ENCODE measurements at places on chromosomes 1 and 21.

GRCh38 chr21:19776076-19776475 is 1222.1 kb upstream of the NCAM2 start:
- DNase-seq, result no peak

GRCh38 chr1:169585181-169585580 is 1.1 kb downstream of the F5 start:
- DNase-seq, result no peak

- no peak for DNase-seq
Observed at GRCh38 chr1:89894210-89895201, 73.7 kb downstream of the LRRC8D start.

GRCh38 chr1:16068356-16069270 is 4.8 kb downstream of the FAM131C start:
- no peak for DNase-seq

- no peak for DNase-seq
Observed at GRCh38 chr1:189970331-189971230, 507.1 kb downstream of the BRINP3 start.

- DNase-seq, result no peak
Observed at GRCh38 chr1:27864264-27864895, 8.0 kb upstream of the THEMIS2 start.

GRCh38 chr1:168301664-168302320 is 21.1 kb downstream of the TBX19 start:
- no peak for DNase-seq

DNA sequence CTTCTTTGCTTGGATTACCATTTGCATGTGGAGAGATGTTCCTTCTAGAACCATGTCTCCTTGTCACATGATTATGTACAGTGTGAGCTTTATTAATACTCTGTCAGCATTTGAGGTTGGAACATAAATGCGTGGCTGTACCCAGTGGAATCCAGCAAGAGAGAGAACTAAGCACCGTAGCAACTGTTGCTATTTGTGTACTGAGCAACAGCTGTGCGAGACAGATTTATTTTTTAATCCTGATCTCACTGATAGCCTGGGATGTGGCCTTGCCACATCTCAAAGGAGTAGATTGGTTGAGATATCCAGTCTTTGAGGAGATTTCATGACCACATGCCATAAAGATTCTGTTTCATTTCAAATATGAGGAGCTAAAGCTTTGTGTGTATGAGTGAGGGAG is 43.4 kb downstream of the KIF1B start:
- no peak for DNase-seq

DNA sequence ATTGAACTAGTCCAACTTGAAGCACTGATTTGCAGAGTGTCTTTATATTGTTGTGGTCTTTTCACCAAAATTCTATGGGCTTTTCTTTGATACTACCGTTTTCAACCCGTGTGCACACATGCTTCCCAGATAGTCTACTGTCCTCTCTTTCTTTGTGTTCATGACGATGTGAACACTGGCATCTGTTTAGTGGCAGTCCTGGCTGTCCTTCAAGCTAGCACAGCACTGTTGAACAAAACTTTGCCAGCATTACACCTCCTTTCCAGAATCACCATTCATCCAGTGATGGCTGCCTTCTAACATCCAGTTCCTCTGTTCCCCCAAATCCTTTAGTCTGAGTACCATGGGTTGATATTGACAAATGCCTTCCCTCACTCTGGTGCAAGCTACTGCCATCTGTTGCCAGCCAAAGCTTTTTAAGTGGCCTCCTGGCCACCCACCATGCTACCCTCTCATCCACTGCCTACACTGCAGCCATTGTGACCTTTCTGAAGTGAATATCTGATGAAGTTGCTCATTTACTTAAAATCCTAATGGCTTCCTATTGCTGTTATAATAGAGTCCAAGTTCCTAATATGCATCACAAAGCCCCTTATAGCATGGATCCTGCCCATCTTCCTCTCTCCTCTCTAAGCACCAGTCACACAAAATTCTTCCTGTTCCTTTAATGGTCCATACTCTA is 94.3 kb downstream of the NIBAN1 start:
- DNase-seq, result no peak

DNA sequence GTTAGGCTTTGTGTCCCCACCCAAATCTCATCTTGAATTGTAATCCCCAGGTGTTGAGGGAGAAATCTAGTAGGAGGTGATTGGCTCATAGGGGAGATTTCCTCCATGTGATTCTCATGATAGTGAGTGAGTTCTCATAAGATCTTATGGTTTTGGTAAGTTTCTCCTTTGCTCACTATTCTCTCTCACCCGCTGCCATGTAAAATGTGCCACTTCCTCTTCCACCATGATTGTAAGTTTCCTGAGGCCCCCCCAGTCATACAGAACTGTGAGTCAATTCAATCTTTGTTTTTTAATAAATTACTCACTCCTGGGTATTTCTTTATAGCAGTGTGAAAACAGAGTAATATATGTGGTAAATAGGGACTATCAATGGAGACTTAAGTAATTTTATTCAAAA is 434.5 kb upstream of the OLFM3 start:
- no peak for DNase-seq

DNA sequence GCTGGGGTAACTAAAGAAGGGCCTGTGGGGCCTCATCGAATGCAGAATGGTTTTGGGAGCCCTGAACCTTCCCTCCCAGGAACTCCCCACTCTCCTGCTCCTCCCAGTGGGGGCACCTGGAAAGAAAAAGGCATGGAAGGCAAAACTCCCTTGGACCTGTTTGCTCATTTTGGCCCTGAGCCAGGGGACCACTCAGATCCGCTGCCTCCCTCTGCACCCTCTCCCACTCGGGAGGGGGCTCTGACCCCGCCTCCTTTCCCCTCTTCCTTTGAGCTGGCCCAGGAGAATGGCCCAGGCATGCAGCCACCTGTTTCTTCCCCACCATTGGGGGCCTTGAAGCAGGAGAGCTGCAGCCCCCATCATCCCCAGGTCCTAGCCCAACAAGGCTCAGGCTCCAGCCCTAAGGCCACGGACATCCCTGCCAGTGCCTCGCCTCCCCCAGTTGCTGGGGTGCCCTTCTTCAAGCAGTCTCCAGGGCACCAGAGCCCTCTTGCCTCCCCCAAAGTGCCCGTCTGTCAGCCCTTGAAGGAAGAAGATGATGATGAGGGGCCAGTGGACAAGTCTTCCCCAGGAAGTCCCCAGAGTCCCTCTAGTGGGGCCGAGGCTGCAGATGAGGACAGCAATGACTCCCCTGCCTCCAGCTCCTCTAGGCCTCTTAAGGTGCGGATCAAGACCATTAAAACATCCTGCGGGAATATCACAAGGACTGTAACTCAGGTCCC is 4.7 kb downstream of the ZNF687 start:
- DNase-seq, result no peak

DNA sequence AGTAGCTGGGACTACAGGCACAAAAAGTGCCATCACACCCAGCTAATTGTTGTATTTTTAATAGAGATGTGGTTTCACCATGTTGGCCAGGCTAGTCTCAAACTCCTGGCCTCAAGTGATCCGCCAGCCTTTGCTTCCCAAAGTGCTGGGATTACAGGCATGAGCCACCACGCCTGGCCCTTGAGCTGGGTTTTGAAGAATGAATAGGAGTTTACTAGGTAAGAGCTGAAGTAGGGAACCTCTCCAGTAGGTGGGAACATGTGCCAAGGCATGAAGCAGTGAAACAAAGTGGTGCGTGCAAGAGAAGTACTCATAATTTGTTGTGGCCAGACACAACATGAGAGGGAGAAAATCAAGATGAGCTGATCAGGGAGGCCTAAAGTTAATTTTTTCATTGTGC is 55.8 kb downstream of the MAST2 start:
- no peak for DNase-seq

DNA sequence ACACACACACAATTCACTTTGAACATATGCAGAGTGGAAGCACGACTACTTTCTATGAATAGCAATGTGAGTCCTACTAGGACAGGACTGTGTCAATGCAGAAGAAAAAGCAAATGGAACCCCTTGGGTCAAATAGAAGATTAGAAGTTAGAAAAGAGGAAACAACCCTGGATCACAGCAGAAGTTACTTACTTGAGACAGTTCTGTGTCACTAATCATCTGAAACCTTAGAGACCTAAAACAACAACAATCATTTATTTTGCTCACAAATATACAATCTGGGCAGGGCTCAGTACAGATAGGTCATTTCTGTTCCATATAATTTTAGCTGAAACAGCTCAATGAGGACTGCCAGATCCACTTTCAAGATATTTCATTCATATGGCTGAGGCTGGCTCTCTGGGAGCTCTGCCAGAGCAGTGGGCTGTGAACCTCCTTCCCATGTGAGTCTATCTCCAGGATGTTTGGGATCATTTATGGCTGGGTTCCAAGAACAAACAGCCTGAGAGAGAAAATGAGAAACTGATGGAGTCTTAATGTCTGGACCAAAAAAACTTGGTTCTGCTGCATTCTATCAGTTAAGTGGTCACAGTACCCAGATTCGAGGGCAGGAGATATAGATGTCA is 42.5 kb upstream of the IL10 start:
- no peak for DNase-seq

- no peak for DNase-seq
Observed at GRCh38 chr1:168372861-168373371, 92.2 kb downstream of the TBX19 start.

DNA sequence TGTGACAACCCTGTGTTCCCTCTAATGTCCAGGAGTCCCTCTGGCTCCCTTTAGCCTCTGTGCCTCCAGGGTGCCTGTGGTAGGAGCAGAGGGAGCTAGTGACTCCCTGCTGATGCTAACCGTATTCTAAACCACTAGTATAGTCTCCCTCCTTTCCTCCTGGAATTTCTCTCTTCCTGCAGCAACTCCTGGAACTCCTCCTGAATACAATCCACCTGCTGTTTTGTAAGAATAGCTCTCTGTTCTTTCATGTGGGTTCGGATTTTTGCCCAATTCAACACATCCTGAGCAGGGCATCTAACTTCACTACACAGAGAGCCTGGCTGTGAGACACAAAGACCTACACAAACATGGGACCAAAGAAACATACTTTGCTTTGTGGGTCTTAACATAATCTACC is 107.9 kb downstream of the RUNX1 start:
- no peak for DNase-seq

- no peak for DNase-seq
Observed at GRCh38 chr21:45085700-45086099, 11.3 kb downstream of the ADARB1 start.

- DNase-seq, result no peak
Observed at GRCh38 chr1:111015222-111015621, 51.5 kb upstream of the LRIF1 start.

DNA sequence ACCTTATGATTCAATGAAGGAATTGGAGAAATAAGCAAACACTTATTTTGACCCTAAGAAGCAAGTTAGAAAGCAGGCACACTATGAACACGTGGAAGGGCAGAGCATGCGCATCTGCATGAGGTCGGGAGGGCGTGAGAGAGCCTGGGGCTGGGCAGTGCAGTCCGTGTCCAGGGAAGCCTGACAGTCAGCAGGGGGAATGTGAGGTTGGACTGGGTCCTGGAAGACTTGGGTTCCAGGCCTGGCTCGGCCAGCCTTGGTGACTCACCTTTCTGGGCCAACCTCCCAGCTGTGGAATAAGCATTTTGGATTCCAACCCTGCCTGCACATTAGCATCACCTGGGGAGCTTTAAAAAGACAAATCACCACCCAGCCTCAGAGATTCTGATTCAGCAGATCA is 26.6 kb upstream of the LMX1A start:
- DNase-seq, result no peak

DNA sequence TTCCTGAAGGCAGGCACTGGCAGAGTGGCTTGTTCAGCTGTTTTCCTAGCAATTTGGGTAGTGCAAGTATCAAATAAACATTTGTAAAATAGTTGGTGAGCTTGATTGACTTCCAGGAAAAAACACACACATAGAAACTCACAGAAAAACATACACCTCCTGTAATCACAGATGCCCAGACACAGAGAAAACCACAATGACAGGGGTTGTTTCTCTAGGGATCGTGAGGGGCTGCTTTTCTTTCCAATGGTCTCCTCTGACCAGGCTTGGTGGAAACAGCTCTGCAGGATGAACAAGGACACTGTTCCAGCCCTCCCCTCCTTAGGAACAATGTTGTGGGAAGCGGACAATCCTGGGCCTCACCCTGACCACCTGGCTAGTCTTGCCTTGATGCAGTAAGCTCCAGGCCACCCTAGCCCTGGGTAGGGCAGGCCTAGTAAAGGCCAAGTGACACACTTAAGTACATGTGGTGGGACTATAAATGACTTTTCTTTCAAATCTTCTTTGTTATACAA is 142.5 kb upstream of the HMGB4 start:
- no peak for DNase-seq

DNA sequence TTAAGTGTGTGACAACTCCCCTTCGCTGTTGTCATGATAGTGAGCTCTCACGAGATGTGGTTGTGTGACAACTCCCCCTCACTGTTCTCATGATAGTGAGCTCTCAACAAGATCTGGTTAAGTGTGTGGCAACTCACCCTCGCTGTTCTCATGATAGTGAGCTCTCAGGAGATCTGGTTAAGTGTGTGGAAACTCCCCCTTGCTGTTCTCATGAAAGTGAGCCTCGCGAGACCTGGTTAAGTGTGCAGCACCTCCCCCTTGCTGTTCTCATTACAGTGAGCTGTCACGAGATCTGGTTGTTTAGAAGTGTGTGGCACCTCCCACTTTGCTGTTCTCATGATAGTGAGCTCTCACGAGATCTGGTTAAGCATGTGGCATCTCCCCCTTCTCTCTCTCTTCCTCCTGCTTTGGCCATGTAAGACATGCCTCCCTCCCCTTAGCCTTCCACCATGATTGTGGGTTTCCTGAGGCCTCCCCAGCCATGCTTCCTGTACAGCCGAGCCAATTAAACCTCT is 25.1 kb upstream of the LSS start:
- no peak for DNase-seq

DNA sequence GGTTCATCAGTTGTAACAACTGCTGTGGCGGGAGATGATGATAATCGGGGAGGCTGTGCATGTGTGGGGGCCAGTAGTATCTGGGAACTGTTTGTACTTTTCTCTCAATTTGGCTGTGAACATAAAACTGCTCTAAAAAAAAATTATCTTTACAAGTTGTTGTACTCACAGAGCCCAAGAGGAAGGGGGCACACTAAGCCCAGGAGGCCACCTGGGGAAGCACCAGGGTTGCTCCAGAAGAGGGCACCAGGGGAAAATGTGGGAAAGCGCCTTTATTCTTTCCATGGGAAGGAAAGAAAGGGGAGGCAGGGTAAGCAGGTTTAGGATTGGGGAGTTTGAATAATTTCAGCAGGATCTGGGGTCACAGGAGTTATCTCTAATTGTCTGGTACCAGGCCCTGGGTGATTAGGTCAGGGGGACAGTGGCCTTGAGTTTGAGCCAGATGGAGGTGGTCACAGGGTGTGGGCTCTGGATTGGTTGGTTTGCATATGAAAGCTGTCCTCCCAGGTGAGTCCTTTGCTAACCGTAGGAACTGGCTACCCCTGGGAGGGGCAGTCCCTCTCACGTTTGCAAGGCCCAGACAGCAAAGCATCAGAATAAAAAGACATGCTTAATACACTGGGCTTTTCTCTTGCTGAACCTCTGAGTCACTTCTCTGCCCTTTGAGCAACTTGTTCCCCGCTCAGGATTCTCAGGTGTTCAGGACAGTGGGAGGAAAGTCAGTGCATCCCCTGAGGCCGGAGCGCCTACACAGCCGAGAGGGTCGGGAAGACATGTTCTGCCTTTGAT is 11.2 kb downstream of the MYOC start:
- DNase-seq, result no peak

- DNase-seq, result no peak
Observed at GRCh38 chr21:33293811-33294216, 27.6 kb downstream of the IL10RB start.

GRCh38 chr1:147630022-147630421 is 40.3 kb downstream of the ACP6 start:
- no peak for DNase-seq

All from activated CD8-positive, alpha-beta memory T cell treated with anti-CD3 and anti-CD28 coated beads for 4 hours (primary cell).